ENCODE measurements at places on chromosomes 2 and 18.

GRCh38 chr2:182548031-182548950 lies 121.5 kb upstream of the PDE1A start:
- no peak for DNase-seq

DNA sequence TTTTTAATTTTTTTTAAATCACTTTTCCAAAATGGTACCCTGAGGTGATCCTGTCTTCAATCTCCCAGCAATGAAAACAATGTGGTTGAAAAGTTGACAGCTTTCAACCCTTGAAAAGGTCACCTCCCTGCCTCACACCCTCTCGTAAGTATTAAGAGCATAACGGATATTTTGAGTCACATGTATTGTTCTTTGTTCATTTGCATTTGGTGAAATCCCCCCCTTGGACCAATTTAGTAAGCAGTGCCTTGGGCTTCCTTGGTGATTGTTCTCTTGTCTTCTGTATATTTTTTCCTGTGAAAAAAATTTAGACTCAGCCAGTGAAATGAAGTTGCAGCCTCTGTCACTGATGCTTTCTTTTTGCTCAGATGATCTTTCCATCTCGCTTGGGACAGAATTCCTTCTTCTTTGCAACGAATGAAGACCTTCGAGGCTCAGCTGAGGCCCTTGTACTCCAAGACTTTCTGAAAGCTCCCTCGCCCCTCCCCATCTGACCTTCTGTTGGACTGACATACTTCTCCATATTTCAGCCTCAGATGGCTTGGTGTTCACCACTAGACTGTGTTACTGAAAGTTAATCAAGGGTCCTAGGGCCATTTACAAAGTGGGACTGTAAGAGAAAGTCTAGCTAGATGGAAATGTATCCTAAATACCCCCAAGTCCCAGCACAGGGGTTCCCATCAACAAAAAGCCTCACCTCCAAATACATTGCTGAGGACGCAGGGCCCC lies 158.4 kb downstream of the BCL2 start:
- DNase-seq, result peak; percentile 54

GRCh38 chr18:36309436-36310391 lies 12.2 kb downstream of the FHOD3 start:
- no peak for DNase-seq

- no peak for DNase-seq
These were observed 87.0 kb upstream of the SPATS2L start for GRCh38 chr2:200219309-200220113.

GRCh38 chr18:75472396-75472795 lies 44.9 kb upstream of the SMIM21 start:
- no peak for DNase-seq

- DNase-seq, result no peak
These were observed 363.6 kb downstream of the ZNF521 start for GRCh38 chr18:24988253-24988840.

DNA sequence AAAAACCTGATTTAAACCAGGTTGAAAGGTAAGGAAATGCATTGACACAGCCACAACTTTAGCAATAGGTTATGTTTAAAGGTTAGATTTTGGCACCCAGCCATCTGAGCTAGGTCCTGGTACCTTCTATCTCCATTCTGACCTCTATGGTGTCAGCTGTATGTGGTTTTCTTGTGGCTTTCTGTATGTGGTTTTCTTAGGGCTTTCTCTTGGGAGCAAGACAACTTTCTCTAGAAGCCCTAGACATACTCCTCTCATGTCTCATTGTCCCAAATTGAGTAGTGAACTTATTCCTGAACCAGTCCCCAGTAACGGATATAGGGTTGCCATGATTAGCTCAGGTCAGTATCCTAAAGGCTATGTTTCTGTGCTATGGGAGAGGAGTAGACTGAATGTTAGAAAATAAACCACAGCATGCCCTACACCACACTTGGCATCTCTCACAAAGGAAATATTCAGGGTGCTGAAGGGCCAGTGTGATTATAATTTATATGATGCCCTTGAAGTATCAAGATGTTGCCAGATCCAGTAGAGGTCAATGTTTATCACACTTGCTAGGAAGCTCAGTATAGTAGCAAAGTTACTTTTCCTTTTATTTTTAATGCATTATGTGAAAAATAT lies 176.1 kb downstream of the CAPN13 start:
- no peak for DNase-seq

GRCh38 chr18:79766308-79766707 lies 31.4 kb upstream of the KCNG2 start:
- no peak for DNase-seq

DNA sequence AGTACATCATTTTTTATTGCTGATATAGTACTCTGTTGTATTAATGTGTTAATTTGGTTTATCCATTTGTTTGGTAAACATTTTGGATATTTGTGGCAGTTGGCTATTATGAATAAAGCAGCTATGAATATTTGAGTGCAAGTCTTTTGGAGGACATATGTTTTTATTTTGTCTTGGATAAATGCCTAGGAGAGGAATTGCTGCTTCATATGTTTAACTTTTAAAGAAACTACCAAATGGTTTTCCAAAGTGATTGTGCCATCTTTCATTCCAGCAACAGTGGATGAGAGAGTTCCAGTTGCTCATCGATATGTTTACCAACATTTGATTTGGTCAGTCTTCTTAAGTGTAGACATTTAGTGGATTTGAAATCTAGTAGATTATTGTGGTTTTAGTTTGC lies 51.8 kb downstream of the MERTK start:
- DNase-seq, result no peak

DNA sequence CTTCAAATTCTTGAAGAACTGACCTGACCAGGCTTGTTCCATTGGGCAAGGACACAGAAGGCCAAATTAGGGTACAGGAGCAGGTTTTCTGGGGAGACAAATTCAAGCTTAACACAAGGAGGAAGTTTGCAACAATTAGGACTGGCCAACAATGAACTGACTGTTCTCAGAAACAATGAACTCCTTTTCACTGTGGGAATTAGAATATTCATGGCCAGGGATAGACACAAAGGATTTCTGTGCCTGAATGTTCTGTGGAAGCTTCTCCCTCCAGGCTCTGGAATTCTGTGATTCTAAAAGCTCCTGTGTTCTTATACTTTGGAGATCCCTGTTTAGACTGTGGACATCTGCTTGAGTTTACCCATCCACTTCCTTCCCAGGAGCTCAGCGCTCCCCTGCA lies 15.2 kb downstream of the SMYD1 start:
- DNase-seq, result no peak

GRCh38 chr2:73823916-73824523 lies 4.7 kb upstream of the STAMBP start:
- peak; percentile 41 for DNase-seq

GRCh38 chr2:144248350-144249034 lies 271.4 kb downstream of the ZEB2 start:
- no peak for DNase-seq

DNA sequence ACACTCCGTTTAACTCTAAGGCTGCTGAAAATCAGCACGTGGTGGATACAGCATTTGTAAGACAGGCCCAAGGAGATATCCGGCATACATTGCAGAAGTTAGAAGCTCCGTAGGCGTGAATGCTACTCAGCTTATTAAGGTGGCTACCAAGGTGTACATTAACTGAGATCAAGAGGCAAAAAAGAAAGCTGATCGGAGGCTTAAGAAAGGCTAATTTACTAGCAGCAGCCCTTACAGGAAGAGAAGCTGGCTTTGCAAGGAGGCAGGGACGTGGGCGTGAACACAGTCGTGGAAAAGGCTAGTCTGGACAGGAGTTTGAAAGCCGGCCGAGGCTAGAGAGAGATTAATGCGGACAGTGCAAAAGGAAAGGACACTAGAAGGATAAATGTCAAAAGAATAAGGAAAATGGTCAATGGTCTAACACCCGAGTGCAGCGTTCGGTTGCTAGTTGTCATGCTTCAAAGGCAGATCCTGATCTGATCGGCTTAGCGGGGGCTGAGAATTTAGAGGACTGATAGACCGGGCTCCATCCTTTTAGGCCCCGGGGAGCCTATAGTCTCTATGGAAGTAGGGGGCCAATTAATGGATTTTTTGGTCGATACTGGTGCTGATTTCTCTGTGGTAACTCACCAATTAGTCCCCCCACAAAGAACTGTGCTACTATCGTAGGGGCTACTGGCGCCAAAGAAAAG lies 45.6 kb upstream of the SELENOI start:
- DNase-seq, result no peak
